ENCODE measurements at places on chromosomes 6 and 20. TPM values are rescaled to one million over a fixed set of nuclear protein-coding genes. Genes with fewer than 3 reads are reported as not detected.

DNA sequence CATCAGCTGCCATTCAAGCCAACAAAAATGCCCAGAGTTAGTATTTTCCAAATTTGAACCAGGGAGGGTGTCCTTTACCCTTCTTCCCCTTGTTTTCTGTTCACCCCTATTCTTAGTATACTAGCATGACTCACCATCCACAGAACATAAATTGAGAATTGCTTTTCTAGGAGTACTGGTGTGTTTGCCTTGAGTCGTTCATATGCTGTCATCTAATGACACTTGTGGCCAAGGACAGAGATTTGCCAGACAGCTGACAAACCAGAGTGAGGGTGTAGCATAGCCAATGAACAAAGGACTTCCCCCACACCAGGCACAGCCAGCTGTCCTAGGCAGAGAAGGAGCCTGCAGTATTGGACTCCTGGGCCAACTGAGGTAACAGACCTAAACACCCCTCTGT, 62.2 kb downstream of the FILIP1 start:
- peak; percentile 51 for DNase-seq

GRCh38 chr20:37529214-37529967, 1.7 kb upstream of the BLCAP start:
- DNase-seq, result no peak

GRCh38 chr20:7935027-7935551, 5.2 kb downstream of the HAO1 start:
- DNase-seq, result no peak

DNA sequence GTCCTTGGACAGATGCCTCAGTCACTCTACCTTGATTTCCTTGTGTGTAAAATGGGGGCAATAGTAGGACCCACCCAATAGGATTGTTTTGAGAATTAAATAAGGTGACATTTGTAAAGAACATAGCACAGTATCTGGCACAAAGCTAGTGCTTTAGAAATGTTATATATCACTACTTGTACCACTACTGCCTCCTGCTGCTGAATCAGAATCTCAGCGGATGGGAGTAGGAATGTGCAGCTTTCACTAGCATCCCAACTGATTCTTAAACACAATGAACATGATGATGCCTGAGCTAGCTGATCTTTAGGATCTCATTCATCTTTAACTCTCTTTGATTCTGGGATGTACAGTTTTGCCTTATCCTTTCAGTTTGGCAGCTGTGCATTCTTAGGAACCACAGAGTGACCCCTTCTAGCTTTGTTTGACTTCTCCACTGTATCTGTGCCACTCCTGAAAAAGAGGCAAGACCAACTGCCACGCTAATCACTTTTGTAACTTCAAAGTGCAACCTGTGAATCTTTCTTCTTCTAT, 7.2 kb downstream of the PBOV1 start:
- no peak for DNase-seq

DNA sequence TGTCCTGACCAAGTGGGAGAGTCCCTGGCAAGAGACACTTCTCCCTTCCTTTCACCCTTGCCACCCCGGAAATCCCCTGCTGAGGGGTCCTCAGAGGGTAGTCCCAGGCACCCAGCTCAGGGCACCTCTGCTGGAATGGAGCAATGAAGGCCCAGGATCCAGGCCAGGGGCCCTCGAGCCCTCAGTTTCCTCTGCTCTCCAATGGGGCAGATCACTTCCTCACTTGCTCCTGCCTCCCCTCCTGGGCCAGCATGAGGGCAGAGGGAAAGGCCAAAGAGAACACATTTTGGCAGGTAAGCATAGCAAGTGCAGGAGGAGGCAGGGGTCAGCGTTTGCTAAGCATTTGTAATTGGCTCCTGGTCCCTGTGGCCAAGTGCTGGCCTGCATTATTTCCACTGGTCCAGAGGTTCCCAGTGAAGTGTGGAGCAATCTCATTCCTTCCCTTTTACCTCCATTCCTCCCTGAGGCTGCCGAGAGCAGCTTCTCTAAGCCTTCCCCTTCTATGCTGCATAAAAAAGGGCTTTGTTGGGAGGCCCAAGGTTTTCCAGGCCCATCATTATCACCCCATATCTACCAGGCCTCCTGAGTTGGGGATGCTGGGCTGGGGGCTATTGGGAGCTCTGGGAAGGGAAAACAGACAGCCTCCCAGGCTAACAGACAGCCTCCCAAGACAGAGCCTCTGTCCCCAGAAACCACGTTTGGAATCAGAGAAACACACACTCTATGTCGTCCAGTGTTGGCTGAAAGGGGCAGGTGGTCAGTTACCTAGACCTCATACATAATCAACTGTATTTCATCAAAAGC, 28.8 kb upstream of the VEGFA start:
- DNase-seq, result no peak

- DNase-seq, result no peak
These were observed 54.8 kb upstream of the AKIRIN2 start for GRCh38 chr6:87756858-87757257.

DNA sequence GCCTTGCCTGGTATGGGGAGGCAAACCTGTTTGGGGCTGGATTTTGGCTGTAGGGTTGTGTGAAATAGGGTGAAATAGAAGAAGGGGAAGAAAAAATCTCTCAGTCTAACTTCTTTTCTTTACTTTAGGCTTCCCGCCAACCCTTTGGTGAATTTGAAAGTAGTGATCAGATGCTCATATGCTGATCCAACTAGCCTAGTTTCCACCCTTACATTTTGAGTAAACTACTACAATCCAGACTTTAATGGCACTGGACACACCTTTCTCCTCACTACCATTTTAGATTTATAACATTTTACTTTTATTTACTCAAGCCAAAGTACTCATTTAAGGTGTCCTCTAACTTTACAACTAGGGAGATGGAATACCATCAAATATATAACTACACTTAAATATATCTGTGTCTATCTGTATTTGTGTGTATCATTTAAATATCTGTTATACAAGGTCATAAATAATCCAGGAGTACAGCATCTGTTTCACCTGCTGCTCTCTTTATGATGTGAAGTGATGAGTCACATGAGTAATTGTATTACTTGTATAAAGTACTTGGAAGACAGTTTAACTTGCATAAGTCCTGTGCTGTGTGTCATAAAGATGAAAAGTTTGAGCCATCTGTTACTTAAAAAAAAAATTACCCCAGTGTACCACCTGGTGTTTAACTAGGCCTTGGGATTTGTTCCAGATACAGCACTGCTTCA, 172.1 kb downstream of the CDKAL1 start:
- no peak for DNase-seq

DNA sequence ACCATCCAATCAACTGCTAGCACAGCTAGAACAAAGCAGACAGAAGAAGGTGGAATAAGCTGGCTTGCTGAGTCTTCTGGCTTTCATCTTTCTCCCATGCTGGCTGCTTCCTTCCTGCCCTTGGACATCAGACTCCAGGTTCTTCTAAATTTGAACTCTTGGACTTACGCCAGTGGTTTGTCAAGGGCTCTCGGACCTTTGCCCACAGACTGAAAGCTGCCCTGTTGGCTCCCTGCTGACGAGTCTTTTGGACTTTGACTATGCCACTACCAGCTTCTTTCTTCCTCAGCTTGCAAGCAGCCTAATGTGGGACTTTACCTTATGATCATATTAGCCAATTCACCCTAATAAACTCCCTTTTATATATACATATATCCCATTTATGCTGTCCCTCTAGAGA, 164.1 kb upstream of the GJE1 start:
- DNase-seq, result no peak

DNA sequence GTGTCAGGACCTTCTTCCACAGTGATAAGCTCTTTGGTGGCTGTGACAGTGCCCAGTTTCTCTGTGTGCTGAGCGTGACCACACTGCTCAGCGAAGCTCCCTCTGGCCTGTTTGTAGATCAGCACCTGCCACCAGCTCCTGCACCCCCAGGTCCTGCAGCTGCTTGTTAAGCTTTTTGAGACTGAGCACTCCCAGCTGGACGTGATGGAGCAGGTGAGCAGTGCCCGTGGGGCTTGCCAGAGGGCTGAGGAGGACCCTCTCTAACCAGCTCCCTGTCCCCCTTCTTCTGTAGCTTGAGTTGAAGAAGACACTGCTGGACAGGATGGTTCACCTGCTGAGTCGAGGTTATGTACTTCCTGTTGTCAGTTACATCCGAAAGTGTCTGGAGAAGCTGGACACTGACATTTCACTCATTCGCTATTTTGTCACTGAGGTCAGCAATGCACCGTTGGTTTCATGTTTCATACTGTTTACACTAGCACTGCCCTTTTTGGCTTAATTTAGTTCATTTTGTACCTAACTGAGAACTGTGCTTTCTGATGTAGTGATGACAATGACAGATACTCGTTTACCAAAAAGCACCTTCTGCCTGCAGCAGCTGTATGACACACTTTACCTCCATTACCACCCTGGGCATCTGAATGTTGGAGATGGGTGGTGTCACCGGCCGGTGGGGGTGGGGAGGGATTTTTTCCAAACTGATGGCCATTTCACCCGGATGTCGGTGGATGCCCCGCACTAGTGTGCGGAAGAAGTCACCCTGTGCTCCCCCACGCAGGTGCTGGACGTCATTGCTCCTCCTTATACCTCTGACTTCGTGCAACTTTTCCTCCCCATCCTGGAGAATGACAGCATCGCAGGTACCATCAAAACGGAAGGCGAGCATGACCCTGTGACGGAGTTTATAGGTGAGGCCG, 12.5 kb downstream of the NELFCD start:
- DNase-seq, result no peak

- DNase-seq, result peak; percentile 15
These were observed at the start of gene HLA-DQB1 for GRCh38 chr6:32666420-32667300. HLA-DQB1 (minus strand) TSS chr6:32666657; CDS start chr6:32666607, 50 bp downstream.

DNA sequence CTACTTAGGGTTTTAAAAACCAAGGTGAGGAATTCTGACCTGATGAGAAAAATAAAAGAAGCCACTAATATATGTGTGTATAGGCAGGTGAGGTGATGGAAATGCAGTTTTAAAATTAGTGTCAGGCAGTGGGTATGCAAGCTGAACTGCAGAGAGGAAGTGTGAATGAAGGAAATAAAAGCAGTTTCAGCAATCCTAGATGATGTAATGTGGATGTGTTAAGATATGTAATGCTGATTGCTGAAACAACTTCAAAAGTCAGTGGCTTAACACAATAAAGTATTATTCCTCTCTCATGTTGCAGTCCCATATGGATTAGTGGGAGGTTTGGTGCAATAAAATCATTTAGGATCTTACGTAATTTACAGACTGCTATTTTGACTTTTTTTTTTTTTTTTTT, 119.9 kb upstream of the ASCC3 start:
- no peak for DNase-seq

DNA sequence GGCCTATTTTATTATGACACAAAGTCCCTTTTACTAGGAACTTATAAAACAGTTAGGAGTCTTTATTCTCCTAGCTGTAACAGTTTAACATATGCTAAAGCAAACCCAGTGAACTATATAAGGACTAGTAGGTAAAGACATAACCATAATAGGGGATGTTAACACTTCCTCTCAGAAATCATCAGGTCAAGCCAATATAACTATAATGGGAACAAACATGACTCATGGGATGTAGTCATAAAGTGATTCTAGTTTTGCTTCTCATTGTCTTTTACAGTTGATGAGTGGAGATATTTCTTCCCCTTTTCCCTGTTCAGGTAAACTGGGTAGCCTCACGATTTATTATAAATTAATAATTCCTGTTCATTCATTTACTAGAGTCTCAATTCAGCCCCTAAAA, 9.7 kb downstream of the PTCHD4 start:
- DNase-seq, result no peak

DNA sequence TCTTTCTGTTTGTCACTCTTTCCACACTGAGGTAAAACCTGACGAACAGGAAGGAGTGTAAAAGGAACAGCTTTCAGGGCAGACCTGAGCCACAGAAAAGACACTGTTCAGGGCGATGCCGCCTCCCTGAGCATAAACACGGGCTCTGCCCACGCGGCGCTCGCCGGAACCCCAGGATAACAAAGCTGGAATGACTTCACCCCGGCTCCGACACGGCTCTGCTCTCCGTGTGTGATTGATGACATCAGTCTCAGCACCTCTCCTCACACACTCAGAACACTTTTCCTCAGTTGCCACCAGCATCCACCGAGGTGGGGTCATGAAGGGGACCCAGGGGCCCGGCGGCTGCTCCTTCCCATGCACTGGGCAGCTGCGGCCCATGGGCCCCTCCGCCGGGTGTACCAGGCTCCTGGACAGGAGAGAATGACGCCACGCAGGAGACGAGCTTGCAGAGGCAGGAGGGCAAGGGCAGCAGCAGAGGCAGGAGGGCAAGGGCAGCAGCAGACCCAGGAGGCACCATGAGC, 43.6 kb downstream of the DLL1 start:
- no peak for DNase-seq

GRCh38 chr20:41853806-41854205, 235.6 kb upstream of the CHD6 start:
- DNase-seq, result no peak

- no peak for DNase-seq
These were observed 84.3 kb downstream of the ATXN1 start for GRCh38 chr6:16676978-16677377.

GRCh38 chr6:28981833-28982475, 23.2 kb downstream of the ZNF311 start:
- DNase-seq, result peak; percentile 94

GRCh38 chr6:112933947-112934346, 586.8 kb downstream of the RFPL4B start:
- no peak for DNase-seq

Gene CRISP2
- not detected for polyA plus RNA-seq

- no peak for DNase-seq
These were observed 22.4 kb downstream of the DLL1 start for GRCh38 chr6:170268216-170269129.

DNA sequence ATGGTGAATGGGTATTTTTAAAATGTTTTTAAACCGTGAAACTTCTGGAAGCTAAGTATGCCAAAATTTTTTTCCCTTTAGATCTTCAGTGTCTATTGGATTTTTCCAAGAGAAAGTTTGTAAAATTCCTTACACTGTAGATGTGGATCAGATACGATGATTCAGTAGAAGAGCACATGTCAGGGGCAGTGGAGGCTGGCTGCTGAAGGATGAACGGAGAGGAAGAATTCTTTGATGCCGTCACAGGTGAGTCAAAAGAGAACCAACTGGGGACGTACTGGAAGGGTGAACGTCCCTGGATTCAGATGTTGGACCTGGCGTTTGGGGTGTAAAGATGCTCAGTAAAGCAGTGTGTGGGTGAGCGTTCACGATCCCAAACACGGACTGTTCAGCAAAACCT, 17.7 kb downstream of the OSBPL2 start:
- DNase-seq, result no peak

Gene MAK
- 1.1 TPM for polyA plus RNA-seq

Measured in muscle of arm (tissue), 14 donors.